Neuronal stem cell (in vitro differentiated cells): ENCODE measurements at places on chromosomes 5 and 9.

DNA sequence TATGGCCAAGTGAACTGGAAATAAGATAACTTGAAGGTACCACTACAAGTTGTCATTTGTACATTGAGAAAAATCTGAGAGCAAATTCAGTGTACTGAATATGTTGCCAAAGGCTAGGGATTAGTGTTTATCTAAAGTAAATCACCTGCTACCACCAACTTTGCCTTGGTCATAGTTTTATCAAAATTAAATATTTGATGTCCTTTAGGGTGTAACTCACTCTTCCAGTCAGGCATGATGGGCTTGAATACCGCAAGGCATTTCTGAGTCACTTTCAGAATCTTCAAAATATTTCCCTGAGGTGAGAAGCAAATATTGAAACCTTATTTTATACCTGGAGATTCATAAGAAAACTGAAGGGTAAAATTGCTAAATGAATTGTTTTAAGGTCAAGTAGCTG lies 1338.6 kb upstream of the ACO1 start:
- DNase-seq: no peak

DNA sequence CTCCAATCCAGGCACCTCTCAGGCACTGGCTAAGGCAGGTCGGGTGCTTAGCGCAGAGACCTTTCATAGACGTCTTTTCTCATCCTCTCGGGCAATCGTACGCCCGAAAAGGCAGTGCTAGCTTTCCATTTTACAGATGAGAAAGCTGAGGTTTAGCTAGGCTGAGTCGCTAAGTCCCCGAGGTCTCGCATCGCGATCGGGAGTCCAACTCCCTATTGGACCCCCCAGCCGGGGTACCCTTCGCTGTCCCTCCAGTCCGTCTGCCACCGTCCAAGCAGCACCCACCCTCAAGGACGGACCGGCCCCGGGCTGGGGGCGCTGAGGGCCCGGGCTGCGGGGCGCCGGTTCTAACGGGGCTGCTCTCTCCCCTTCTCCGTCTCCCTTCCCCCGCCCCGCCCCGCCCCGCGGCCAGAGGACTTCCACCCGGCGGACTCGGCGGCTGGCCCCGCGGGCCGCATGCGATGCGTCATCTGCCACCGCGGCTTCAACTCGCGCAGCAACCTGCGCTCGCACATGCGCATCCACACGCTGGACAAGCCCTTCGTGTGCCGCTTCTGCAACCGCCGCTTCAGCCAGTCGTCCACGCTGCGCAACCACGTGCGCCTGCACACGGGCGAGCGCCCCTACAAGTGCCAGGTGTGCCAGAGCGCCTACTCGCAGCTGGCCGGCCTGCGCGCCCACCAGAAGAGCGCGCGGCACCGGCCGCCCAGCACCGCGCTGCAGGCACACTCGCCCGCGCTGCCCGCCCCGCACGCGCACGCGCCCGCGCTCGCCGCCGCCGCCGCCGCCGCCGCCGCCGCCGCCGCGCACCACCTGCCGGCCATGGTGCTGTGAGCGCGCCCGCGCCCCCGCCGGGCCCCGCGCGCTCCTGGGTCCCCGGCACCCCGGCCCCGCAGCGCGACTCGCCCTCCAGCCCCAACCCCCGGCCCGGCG lies 12.5 kb upstream of the EXOSC2 start:
- DNase-seq: no peak

DNA sequence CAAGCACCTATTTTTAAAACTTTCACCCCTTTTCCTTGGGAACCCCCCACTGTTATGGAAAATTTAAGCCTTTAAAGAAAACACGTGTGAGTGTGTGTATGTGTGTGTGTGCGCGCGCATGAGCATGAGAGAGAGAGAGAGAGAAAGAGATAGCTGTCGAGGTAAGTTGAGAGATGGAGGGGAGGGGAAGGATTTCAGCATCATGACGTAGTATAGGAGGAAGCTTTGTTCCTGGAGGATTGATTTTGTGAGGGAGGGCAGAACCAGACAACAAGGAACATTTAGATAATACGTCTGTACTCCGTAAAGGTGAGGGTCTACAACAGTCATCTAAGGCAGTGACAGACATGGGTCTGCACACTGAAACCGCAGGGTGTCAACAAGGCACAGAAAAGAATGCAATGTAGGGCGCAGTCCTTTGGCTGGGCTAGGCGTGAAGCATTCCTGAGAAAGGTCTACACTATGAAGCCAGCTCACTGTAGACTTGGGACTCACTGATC lies 227.7 kb downstream of the SMARCA2 start:
- no peak for DNase-seq

GRCh38 chr9:6676254-6676921 lies 30.9 kb upstream of the GLDC start:
- no peak for DNase-seq

DNA sequence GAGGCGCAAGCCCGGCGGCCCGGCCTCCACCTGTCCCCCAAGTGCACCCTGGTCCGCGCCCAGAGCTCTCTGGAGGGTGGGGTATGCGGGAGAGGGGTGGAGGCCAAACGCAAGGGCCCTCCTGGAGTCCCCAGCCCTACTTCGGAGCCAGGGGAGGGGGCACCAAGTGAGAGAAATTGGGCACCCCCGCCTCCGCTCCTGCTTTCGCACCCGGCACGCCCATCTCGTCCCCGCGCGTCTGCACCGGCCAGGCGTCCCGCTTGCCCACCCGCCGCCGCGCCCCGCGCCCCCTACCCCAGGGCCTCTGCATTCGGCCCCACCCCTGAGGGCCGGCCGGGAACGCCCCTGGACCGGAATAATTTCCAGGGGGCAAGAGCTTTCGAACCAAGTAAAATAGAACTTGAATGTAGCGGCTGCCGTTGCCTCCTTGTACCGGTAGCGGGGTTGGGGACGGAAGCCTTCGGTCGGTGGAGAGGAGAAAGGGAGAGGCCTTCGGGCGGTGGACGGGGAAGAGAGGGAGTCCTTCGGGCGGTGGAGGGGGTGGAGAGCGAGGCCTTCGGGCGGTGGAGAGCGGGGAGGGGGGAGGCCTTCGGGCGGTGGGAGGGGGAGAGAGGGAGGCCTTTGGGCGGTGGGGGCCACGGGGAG lies 694 bp upstream of the PHPT1 start:
- peak; percentile 27 for DNase-seq

DNA sequence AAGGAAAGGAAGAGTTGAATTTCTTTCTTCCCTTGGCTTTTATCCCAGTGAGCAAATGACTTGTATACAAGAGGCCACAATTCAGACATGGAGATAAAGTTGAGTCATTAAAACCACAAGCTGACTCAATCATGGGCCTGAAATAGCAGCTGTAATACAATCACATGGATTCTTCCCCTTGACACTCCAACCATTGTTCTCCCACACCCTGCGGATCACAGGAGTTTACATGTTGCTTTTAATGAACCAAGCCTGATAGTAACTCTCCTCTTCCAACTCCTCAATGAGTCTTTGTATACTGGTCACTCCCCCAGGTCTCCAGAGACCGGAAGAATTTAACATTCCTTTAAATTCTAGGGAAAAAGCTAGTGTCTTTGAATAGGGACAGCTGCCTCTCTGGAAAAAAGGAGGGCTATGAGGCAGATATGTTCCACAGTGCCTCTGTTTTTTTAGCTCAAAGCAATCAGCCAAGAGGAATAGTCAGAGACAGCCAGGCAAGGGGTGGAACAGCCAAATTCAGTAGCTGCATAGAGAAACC lies 32.4 kb downstream of the PCDHGC5 start:
- peak; percentile 83 for DNase-seq

GRCh38 chr5:154262342-154262741 lies 71.8 kb downstream of the GALNT10 start:
- DNase-seq: peak; percentile 37

DNA sequence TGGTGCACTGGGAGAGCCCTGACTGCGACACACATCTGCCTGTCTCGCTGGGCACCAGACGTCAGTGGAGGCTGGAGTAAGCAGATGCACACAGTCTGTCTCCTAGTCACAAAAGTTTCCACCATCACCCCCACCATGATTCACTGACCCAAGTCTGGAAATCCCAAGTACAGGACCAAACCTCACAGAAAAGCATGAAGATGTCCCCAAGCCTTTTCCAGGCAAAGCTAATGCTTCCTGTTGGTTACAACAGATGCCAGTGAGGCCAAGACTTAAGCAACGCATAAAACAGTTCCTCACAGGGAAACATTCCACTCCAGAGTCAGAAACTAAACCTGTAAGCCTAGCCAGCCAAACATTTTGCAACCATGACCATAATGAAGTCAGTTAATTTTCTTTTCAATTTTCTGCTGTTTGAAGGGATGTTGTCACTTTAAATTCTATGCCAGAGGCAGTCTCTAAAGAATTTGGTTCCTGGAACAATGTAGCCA lies 259.3 kb upstream of the SLC30A5 start:
- DNase-seq: no peak

- no peak for DNase-seq
Measured at GRCh38 chr5:80871541-80871961, 88.6 kb upstream of the RASGRF2 start.
